ENCODE measurements at places on chromosomes 4 and X. TPM values are rescaled to one million over a fixed set of nuclear protein-coding genes. Genes with fewer than 3 reads are reported as not detected.

- no peak for DNase-seq
Observed at GRCh38 chrX:108704839-108705238, 31.5 kb downstream of the IRS4 start.

DNA sequence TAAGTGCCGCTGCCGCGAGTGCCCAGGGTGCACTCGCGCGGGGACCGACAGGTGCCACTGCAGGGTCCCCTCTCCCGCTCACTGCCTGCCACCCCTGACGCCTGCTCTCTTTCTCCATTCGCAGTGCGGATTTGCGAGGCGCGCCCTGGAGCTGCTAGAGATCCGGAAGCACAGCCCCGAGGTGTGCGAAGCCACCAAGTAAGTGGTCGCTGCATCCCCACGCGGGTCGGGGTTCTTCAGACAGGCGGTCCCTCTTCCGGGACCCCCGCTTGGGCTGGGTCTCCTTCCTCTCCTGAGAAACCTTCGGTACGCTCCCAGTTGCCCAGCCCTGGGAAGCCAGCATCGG, 547 bp downstream of the GUCY1A1 start:
- no peak for DNase-seq

DNA sequence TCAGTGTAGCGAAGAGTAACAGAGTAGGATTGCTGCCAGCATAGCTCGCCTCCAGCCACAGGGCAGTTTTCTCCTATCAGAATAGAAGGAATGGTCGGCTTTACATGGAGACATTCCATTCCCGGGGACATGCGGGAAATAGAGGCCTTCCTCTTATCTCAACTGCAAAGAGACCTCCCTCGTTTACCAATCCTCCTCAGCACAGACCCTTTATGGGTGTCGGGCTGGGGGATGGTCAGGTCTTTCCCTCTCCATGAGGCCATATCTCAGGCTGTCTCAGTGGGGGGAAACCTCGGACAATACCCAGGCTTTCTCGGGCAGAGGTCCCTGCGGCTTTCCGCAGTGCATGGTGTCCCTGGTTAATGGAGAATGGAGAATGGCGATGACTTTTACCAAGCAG, 285.0 kb downstream of the ASMT start:
- no peak for DNase-seq

MAPK10 gene
- total RNA-seq, result 0.85 TPM

SHROOM2 gene
- total RNA-seq, result 0.72 TPM

TDO2 gene
- 0.13 TPM for total RNA-seq

SPANXN3 gene
- total RNA-seq, result not detected

All from Panc1 (cell line).